Head of caudate nucleus (tissue), 42 donors: ENCODE measurements at places on chromosomes 7 and 10.

DNA sequence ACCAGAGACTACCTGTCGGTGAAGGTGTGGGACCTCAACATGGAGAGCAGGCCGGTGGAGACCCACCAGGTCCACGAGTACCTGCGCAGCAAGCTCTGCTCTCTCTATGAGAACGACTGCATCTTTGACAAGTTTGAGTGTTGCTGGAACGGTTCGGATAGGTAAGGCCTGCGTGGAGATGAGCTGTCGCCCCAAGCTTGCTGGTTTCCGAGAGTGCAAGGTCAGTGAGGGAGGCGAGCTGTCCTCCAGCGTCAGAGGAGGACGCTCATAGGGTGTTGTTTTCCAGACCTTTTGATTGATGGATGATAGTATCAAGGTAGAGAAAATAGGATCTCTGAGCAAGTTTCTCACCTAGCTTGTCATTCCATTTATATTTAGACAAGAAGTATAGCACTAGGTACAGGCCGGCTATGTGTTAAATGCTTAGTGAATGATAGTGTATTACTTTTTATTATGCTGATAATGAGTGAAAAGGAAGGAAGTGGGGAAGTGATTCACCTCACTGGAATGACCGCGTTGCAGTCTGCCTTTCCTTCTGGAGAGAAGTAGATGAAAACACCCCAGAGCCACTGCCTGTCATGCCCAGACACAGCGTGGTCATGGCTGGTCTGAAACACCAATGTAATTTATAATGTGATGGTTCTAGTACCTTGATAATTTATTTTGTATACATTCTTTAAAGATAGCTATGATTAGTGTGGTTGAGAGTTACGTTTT is 33.9 kb downstream of the BNIP3 start:
- DNase-seq, result no peak

DNA sequence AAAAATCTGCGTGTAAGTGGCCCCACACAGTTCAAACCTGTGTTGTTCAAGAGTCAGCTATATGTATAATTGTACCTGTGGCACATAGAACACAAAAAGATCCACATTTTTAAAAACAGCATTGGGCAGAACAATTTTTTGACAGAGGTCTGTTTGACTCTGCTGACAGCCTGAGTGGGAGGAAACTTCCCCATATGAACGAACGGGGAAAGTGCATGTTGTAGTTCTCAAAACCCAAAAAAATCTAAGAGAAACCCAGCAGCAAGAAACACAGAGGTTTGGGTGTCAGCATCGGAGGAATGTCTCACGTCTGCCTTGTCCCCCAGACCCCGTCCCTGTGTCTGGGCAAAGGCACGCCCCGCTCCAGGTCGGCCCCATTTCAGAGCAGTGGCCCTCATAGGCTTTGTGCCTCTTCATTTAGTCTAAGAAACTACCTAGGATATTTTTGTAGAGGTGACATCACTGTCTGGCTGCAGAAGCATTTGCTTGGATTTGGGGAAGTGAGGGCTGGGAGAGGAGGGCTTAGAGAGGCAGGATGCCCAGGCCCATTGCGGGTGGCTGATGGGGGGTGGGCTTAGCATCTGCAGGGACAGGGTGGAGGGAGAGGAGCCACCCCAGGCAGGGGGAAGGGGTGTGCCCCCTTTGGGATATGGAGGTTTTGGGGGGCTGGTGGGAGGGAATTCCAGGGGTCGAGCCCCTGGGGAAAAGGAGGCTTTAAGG is 11.0 kb downstream of the CUX1 start:
- no peak for DNase-seq

- DNase-seq, result no peak
These were observed 406.5 kb upstream of the SHH start for GRCh38 chr7:156218544-156219306.

- DNase-seq, result no peak
These were observed 18.8 kb upstream of the ABCB5 start for GRCh38 chr7:20596653-20597052.

DNA sequence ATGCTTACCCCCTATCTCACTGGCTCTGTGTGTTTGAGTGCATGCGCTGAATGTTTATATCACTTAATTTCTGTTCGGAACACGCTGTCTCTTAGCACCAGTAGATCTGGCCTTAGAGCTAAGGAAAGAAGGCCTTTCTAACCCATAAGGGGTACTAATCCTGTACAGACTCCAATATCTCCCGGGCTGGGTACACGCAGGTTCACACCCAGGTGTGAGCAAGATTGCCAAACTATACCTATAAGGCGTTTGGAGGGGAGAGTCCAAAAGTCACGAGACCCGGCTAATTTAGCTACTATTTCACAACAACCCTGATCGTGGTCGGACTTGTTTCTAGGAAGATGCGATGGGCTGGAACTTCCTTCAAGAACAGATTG is 727 bp upstream of the PDSS1 start:
- DNase-seq, result no peak

- DNase-seq, result no peak
These were observed 9.2 kb downstream of the GLCCI1 start for GRCh38 chr7:7977774-7978173.

- no peak for DNase-seq
These were observed 219.2 kb downstream of the PTPRN2 start for GRCh38 chr7:158368449-158368848.

GRCh38 chr10:48242171-48242904 is 32.2 kb downstream of the FRMPD2 start:
- DNase-seq, result no peak

DNA sequence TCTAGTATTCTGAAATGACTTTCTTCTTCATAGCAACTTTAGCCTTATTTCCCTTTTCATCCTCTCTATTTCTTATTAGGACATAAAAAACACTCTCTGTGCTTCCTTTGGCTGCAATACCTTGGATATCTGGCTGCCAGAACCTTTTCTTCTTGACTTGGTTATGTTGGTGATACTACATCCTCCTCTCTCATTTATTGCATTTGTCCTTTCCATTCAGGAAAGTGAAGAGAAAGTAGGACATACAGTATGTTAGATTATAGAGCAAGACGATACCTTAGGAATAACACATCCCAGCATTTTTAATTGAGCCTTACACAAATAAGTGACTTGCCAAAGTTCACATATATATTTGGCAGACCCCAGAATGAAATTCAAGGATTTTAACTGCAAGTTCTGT is 210.1 kb upstream of the PPP1R3A start:
- no peak for DNase-seq

- DNase-seq, result no peak
These were observed 33.9 kb upstream of the IKZF1 start for GRCh38 chr7:50270531-50271018.

DNA sequence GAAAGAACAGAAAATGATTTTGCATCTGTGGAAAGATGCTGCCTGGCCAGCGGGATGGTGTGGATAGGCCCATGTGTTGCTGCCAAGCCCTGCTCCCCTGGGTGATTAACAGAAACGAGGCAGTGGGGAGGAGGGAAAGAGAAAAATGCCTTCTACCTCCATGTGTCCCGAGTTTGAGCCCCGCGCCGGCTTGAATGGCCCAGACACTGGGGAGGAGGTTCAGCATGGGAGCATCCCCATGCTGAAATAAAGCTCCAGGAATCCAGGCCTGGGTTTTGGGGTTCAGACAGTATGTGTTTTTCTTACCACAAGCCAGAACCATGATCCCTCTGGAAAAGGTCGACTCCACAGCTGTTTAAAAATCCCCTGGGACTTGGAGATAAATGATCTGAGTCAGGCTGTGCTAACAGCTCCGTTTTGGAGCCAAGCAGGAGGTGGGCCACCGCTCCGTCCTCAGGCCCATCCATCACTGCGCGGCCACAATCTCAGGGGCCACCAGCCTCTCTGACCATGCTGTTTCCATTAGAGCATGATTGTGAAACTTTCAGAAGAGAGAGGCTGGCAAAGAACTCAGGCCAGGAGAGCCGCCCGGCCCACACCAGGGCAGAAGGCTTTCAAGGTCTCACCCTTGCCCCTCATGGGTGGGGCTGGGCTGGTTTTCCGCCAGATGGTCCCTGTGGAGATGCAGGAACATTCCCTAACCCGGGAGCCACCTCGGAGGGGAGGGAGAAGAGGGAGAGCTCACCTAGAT is 299.7 kb downstream of the ZEB1 start:
- no peak for DNase-seq

DNA sequence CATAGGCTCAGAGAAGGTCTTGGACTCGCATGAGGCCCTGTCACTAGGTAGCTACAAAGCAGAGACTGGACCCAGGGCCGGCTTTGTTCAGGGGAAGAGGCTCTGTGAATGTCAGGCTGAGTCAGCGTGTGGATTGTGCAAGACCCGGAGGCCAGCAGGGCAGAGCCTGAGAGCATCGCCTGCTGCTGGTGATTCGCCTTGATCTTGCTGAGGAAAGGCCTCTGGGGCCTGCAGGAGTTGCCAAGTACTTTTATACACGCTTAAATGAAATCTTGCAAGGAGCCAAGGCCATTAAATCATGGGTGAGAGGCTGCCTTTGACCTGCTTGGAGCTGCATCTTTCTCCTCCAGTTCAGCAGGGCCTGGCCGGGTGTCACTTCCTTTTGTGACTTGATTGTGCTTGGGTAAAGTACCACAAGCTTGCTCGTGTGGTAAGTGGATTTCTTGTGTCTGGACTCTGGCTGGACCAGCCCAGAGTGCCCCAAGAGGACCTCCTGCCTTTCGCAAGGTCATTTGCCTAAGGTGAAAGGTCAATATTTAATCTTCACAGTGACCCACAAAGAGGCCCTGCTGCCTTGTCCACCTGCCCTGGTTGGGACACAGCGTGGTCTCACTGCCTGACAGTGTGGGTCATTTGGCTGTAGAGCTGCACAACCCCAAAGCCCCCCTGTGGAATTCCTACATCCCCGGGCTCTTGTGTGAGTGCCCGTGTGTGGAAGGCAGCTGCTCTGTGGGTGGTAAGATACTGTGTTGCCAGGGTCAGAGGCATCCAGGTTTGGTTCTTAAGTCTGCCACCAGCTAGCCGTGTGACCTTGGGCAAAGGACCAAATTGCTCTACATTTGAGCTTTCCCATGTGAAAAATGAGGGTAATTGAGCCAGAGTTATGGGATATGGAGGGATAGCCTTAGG is 38.6 kb upstream of the SH2D4B start:
- peak; percentile 53 for DNase-seq

- DNase-seq, result no peak
These were observed 226.2 kb upstream of the TCF7L2 start for GRCh38 chr10:112723876-112724275.

GRCh38 chr7:8507566-8507965 is 74.2 kb downstream of the NXPH1 start:
- DNase-seq, result no peak

- no peak for DNase-seq
These were observed 45.5 kb downstream of the CTBP2 start for GRCh38 chr10:125114761-125115391.

DNA sequence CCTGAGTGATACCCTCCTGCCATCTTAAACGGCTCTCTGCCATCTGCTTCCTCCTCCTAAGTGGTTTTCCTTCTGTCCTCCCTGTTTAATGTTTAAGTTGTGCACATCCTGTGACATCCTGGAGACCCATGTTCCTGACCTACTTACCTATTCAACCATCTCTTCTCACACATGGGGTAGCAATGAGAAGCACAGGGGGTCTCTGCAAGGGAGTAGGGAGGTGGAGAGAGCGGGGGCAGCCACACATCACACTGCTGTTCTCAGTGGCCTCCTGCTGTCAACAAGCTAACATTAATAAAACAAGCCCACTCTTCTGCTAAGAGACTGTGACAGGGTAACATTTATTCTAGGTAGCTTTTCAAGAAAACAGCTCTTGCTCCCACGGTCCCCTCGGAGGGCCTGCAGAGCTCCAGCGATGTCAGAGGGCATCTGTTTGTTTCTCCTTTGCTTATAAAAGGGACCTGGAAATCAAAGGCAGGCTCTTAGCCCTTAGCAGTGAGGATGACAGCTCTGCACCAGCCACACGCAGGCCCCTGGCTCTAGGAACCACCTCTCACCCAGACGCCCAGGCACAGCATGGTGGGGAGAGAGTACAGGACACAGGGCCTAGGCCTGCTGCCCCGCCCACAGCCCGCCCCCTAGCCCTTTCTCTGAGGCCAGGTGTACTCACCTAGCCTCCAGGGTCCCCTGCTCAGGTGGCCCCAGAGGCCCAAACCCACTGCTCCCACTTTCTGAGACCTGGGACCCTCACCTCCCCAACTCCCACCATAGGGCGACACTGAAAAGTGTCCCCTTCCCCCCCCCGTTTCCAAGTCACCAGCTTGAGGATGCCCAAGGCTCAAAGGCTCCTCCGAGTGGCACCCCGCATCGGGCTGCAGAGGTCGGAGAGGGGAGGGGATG is 943 bp upstream of the SLC18A2 start:
- no peak for DNase-seq
